ENCODE measurements at places on chromosomes 6 and 20. TPM values are rescaled to one million over a fixed set of nuclear protein-coding genes. Genes with fewer than 3 reads are reported as not detected.

Gene MUC22
- total RNA-seq: not detected

Gene TSHZ2
- total RNA-seq: 6.9 TPM

Gene LRRC73
- 0.63 TPM for total RNA-seq

Gene MYLK2
- total RNA-seq: not detected
